Chondrocyte (in vitro differentiated cells): ENCODE measurements at places on chromosomes 2 and 18. TPM values are rescaled to one million over a fixed set of nuclear protein-coding genes. Genes with fewer than 3 reads are reported as not detected.

- no peak for DNase-seq
- no peaks in the 10 kb centered on the region for H3K36me3 ChIP-seq
- H3K4me3 ChIP-seq = no peak overlapping the region
- H3K27me3 ChIP-seq = no peaks in the 10 kb centered on the region
- H3K27ac ChIP-seq = no peak overlapping the region
- no peaks in the 10 kb centered on the region for H3K4me1 ChIP-seq
Measured at GRCh38 chr2:114488841-114489530, 46.5 kb downstream of the DPP10 start.

DNA sequence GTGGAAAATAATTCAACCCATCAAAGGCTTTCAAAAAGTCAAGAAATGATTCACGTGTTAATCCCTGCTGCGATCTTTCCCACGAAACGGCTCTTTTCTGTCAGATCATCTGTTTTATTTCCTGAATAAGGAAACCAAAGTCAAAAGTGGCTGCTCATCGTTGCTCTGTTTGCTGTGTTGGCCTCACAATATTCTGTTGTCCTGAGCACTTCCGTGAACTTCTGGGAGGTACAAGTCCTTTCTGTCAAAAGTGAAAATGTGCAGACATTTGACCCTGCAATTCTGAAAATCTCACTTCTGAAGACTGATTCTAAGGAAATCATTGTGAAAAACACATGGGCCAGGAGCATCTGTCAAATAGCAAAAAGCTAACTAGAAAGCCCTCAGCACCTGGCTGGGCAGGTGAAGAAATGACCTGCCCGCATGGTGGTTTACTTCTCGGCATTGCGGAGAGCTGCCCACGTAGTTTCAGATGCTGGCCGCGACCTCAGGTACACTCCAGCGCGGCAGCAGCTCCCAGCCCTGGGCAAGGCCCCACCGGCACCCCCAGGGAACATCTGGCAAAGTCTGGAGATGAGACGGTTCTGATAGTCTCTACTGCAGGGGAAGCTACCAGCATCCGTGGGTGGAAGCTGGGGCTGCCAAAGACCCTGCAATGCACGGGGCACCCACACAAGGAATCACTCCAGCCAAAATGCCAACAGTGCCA is 31.9 kb upstream of the GPC1 start:
- H3K27ac ChIP-seq = no peak overlapping the region
- no peak overlapping the region for H3K4me3 ChIP-seq
- H3K36me3 ChIP-seq = no peaks in the 10 kb centered on the region
- no peaks in the 10 kb centered on the region for H3K4me1 ChIP-seq
- no peaks in the 10 kb centered on the region for H3K27me3 ChIP-seq
- no peak for DNase-seq

DNA sequence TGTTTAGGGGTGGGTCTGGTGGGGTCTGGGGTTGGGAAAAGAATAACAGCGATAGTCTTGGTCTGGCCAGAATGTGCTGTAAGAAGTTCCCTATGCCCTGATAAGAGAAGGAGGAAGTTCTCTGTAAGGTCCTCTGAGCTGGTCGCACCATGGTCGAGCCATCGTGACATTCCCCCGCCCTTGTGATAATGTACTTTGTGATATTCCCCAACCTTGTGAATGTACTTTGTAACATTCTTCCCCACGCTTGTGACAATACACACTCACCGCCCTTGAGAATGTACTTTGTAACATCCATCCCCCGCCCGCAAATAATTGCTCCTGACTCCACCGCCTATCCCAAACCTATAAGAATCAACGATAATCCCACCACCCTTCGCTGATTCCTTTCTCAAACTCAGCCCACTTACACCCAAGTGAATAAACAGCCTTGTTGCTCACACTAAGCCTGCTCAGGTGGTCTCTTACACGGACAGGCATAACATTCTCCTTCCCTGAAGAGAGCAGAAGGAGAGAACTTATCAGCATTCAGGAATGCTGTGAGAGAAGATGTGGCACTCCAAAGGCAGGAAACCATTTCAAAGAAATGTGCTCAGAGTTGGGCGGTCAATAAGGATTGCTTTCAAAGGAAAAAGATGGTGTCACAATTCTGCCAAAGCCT is 17.8 kb upstream of the DUSP19 start:
- DNase-seq = no peak
- H3K27ac ChIP-seq = no peak overlapping the region
- no peaks in the 10 kb centered on the region for H3K27me3 ChIP-seq
- no peak overlapping the region for H3K4me3 ChIP-seq
- H3K4me1 ChIP-seq = peaks cover 24% of the 10 kb centered on the region
- no peaks in the 10 kb centered on the region for H3K36me3 ChIP-seq

- no peaks in the 10 kb centered on the region for H3K27me3 ChIP-seq
- no peak overlapping the region for H3K4me3 ChIP-seq
- H3K36me3 ChIP-seq = peaks cover 2% of the 10 kb centered on the region
- no peak for DNase-seq
Measured at GRCh38 chr18:42165922-42166513, 211.0 kb downstream of the PIK3C3 start.

DNA sequence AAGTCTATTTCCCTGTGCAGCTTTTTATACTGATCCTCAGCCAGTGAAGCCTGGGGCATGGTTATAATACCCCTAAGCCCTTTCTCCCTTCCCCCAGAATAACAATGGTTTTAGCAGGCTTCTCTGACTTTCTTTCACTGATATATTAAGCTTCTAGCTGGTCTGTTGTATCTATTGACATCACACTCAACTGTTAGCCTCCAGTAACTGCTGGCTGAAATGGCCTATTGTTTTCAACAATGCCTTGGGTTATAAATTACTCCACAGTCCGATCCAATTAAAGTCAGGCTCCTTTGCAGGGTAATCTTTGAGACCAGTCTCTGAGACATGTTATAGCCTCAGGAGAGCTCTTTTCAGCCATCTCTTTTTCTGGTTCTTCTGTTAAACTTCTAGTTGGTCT is 2.9 kb upstream of the SLC9A4 start:
- H3K4me3 ChIP-seq = no peak overlapping the region
- peaks cover 34% of the 10 kb centered on the region for H3K27me3 ChIP-seq
- no peak for DNase-seq
- H3K27ac ChIP-seq = no peak overlapping the region
- H3K36me3 ChIP-seq = no peaks in the 10 kb centered on the region

GRCh38 chr18:45328811-45329210 is 286.5 kb upstream of the SLC14A2 start:
- no peak overlapping the region for H3K4me3 ChIP-seq
- H3K4me1 ChIP-seq = peaks cover 57% of the 10 kb centered on the region
- no peak for DNase-seq
- H3K36me3 ChIP-seq = no peaks in the 10 kb centered on the region

DNA sequence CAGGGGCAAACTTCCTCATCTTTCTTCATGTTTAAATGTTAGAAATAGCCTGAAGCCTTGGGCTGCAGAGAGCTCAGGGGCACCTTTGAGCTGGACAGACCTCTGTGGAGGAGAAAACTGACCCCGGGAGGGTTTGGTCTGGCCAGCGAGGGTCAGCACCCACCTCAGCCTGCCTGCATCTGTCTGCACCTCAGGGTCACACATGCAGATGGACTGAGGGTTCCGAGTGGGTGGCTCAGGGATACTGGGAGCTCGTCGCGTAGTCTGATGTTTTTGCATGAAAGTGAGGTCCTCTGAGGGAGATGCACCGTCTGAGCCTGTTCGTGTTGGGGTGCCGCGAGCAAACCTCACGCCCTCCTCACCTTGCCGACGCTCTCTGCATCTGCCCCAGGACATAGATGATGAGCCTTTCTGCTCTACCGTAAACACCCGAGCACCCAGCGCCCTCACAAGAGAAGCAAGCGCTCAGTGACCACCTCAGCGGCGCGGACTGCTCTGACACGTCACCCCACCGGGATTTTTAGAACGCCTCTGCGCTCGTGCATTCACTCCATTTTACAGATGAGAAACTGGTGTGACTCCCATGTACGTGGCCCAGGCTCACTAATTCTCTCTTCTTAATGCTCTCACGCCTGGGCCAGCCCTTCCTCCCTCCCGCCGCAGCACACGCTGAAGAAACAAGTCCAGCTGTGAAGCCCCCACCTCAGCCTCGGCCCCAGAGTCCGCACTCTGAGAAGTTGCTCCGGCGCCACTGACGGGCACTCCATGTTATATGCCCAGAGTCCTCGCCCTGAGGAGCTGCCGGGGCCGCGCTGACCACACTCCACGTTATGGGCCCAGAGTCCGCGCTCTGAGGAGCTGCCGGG is 9.5 kb downstream of the KCNG2 start:
- no peaks in the 10 kb centered on the region for H3K36me3 ChIP-seq
- no peaks in the 10 kb centered on the region for H3K4me1 ChIP-seq
- no peak overlapping the region for H3K4me3 ChIP-seq
- DNase-seq = peak; percentile 54
- H3K27ac ChIP-seq = no peak overlapping the region

- no peak for DNase-seq
- peaks cover 40% of the 10 kb centered on the region for H3K27me3 ChIP-seq
- H3K36me3 ChIP-seq = no peaks in the 10 kb centered on the region
- no peaks in the 10 kb centered on the region for H3K4me1 ChIP-seq
Measured at GRCh38 chr18:37471637-37472036, 94.0 kb downstream of the CELF4 start.

- peaks cover 31% of the 10 kb centered on the region for H3K27me3 ChIP-seq
- H3K4me3 ChIP-seq = no peak overlapping the region
- peaks cover 2% of the 10 kb centered on the region for H3K36me3 ChIP-seq
- DNase-seq = no peak
- no peak overlapping the region for H3K27ac ChIP-seq
Measured at GRCh38 chr2:119414894-119415293, 16.8 kb upstream of the TMEM37 start.

DNA sequence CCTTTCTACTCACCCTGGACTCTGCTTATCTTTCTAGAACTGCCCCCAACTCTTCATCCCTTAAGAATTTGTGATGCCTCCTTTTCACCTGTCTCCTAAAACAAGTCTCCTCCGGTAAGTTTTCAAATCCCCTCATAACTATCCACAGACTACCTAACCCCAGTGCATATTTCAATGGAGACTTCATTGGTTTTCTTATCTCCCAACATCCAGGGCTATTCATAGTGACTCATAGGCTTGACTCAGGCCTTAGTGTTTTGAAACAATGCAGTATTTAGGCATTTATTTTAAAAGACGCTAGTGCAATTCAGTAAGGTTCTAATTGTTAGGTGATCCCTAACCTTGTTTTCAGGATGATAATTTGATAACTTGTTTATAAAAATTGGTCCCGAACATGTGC is 399.2 kb downstream of the CPS1 start:
- no peaks in the 10 kb centered on the region for H3K4me1 ChIP-seq
- H3K27me3 ChIP-seq = no peaks in the 10 kb centered on the region
- H3K36me3 ChIP-seq = no peaks in the 10 kb centered on the region
- no peak overlapping the region for H3K4me3 ChIP-seq
- H3K27ac ChIP-seq = no peak overlapping the region

DNA sequence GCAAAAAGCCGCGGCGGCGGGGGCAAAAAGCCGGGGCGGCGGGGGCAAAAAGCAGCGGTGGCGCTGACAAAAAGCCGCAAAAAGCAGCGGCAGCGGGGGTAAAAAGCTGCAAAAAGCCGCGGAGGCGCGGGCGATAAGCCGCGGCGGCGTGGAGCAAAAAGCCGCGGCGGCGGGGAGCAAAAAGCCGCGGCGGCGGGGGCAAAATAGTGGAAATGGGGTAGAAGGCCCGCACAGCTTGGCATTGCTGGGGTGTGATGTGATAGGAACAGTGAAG is 450.1 kb downstream of the ANKRD30B start:
- H3K27me3 ChIP-seq = no peaks in the 10 kb centered on the region
- H3K36me3 ChIP-seq = no peaks in the 10 kb centered on the region
- DNase-seq = no peak
- H3K4me3 ChIP-seq = no peak overlapping the region

GRCh38 chr18:21489119-21489750 is 111.3 kb downstream of the ESCO1 start:
- H3K4me3 ChIP-seq = no peak overlapping the region
- peaks cover 16% of the 10 kb centered on the region for H3K4me1 ChIP-seq
- H3K27me3 ChIP-seq = no peaks in the 10 kb centered on the region
- no peak for DNase-seq
- H3K27ac ChIP-seq = no peak overlapping the region

GRCh38 chr2:227880460-227880859 is 9.0 kb downstream of the DAW1 start:
- H3K27me3 ChIP-seq = no peaks in the 10 kb centered on the region
- no peak overlapping the region for H3K27ac ChIP-seq
- no peak overlapping the region for H3K4me3 ChIP-seq
- H3K36me3 ChIP-seq = no peaks in the 10 kb centered on the region
- H3K4me1 ChIP-seq = peaks cover 46% of the 10 kb centered on the region

GRCh38 chr18:48548011-48548771 is 9.4 kb downstream of the CTIF start:
- H3K36me3 ChIP-seq = peaks cover 15% of the 10 kb centered on the region
- H3K27me3 ChIP-seq = no peaks in the 10 kb centered on the region
- H3K4me1 ChIP-seq = peaks cover 90% of the 10 kb centered on the region
- peak overlapping the region; percentile 99 for H3K27ac ChIP-seq
- peak overlapping the region; percentile 14 for H3K4me3 ChIP-seq

DNA sequence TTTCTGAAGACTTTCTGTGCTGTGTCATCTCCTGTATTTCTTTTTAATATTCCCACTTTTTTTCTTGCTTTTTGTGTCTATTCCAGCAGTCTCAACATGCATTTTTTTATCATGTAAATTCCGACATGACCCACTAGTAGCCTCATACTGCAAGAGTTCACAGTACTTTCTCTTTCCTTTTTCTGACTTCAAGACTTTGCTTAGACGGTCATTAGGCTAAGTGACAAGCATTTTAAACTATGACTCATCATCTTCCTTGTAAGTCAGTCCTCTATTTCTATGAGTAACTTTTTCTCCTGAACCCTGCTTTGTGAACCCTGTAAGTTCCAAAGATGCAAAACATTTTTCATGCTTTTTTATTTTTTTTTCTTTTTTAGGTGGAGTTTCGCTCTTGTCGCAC is 381.2 kb downstream of the TXNL1 start:
- H3K4me3 ChIP-seq = no peak overlapping the region
- DNase-seq = no peak
- peaks cover 25% of the 10 kb centered on the region for H3K4me1 ChIP-seq
- no peaks in the 10 kb centered on the region for H3K27me3 ChIP-seq

GRCh38 chr2:149538138-149538833 is 49.3 kb downstream of the MMADHC start:
- DNase-seq = no peak
- no peaks in the 10 kb centered on the region for H3K36me3 ChIP-seq
- H3K27ac ChIP-seq = no peak overlapping the region

GRCh38 chr2:68151037-68151436 is 6.7 kb upstream of the PNO1 start:
- H3K27ac ChIP-seq = no peak overlapping the region
- no peaks in the 10 kb centered on the region for H3K27me3 ChIP-seq
- H3K4me3 ChIP-seq = no peak overlapping the region
- H3K4me1 ChIP-seq = peaks cover 8% of the 10 kb centered on the region

ALLC gene
- not detected in 3 replicates for total RNA-seq

MOGAT1 gene
- total RNA-seq = not detected in 3 replicates

REG1A gene
- not detected in 3 replicates for total RNA-seq

ICA1L gene
- 4.9 to 6.6 TPM (median 6.6 TPM) in 3 replicates for total RNA-seq

FIGN gene
- 11.8 to 23.4 TPM (median 12.1 TPM) in 3 replicates for total RNA-seq

GALNT3 gene
- 4.1 to 4.4 TPM (median 4.2 TPM) in 3 replicates for total RNA-seq

FABP1 gene
- not detected in 3 replicates for total RNA-seq

UPP2 gene
- 0.60 TPM in 1 of 3 replicates, not detected in the others for total RNA-seq

GKN2 gene
- not detected in 3 replicates for total RNA-seq

CPLX4 gene
- not detected in 3 replicates for total RNA-seq

MPPE1 gene
- 37.7 to 40.4 TPM (median 38.2 TPM) in 3 replicates for total RNA-seq

DYTN gene
- total RNA-seq = not detected in 3 replicates

YIPF4 gene
- total RNA-seq = 49.4 to 59.4 TPM (median 56.5 TPM) in 3 replicates
